ENCODE measurements at places on chromosomes 1 and 21. TPM values are rescaled to one million over a fixed set of nuclear protein-coding genes. Genes with fewer than 3 reads are reported as not detected.

The ADCY10 gene
- 0.18 TPM for total RNA-seq

The CYYR1 gene
- total RNA-seq, result 21.1 TPM

The MIXL1 gene
- not detected for total RNA-seq

The REN gene
- 193 TPM for total RNA-seq

The CHRM3 gene
- total RNA-seq, result 20.2 TPM

The SYCP1 gene
- total RNA-seq, result not detected

The SYT6 gene
- 1.2 TPM for total RNA-seq

The PPFIA4 gene
- 14.0 TPM for total RNA-seq

The RNASEL gene
- total RNA-seq, result 8.7 TPM

The KRTAP11-1 gene
- 0.41 TPM for total RNA-seq

The CD84 gene
- total RNA-seq, result 3.7 TPM

The RASAL2 gene
- total RNA-seq, result 26.8 TPM
